ENCODE measurements at places on chromosomes 13 and 19.

- DNase-seq, result no peak
Observed at GRCh38 chr13:86445672-86446071, 646.5 kb upstream of the SLITRK6 start.

DNA sequence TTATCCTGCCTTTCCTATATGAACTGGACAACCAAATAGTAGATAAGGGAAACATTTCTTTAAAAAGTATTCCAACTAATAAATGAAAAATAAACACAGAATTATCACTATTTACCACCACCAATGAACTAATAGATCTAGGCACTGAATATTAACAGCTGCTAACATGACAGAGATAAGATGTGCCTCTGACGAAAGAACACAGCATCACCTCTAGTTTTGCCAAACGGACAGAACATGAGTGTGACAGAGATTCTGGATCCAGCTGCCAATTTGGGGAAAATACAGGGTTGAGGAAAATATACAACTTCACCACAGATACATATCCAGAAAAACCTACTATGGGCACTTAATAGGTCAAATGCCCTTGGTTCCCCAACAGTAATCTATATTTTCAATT, 18.0 kb downstream of the VPS36 start:
- DNase-seq, result no peak

DNA sequence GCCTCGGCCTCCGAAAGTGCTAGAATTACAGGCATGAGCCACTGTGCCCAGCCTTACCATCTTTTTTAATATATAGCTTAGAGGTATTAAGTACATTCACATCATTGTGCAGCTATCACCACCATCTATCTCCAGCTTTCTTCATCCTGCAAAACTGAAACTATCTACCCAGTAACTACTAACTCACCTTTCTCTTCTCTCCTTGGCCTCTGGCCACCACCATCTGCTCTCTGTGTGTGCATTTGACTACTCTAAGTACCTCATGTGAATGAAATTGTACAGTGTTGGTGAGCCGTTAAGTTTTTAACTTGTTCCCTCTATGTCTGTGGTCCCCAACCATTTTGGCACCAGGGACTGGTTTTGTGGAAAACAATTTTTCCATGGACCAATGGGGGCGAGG, 56.1 kb downstream of the CDK8 start:
- DNase-seq, result no peak

DNA sequence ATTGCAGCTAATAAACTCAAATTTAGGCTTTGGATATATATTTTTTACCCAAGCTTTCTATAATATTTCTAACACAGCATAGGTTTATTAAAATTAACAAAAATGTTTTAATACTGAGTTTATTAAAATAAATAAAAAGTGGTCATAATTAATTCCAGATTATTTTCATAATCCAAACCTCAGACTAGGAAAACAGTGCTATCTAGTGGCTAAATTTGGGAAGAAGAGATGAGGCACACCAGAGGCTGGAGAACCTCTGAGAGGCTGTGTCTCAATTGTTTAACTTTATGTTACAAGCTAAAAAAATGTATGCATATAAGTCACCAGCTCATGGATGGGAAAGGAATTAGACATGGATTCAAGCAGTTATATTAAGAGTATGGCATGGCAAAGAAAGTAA, 392.5 kb downstream of the DIAPH3 start:
- no peak for DNase-seq

DNA sequence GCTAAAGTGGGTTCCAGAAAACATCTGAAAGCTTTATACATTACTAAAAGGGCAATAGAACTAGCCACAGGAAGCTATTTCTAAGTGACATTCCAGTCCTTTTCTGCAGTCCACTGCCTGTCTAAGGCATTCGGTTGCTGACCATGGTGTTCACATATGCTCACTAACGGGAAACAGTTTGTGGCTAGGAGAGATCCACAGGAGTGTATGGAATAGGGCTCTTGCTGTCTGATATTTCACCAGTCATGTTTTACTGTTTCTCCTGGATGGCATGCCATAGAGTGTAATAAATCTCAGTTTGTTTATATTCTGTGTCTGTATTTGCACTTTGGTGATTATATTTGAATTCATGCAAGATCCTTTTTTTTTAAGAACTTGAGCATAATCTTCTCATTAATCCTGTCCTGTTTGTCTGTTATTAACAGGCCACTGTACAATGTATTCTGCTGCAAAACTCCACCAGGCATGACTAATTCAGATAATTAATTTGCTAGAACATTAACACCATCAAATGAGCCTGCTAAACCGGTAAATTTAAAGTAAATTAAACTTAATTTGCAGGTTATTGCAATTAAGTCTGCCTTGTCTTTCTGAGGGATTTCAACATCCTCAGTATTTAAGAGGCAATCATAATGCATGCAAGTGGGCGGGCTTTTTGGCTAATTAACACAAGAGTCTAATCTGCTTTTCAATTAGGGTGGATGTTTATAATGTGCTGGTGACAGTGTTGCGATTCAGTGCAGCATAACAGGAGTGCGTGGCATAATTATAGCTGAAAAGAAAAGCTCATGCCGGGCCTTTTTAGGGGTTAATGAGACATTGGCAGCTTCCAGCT, 201.3 kb downstream of the POU4F1 start:
- DNase-seq, result no peak

DNA sequence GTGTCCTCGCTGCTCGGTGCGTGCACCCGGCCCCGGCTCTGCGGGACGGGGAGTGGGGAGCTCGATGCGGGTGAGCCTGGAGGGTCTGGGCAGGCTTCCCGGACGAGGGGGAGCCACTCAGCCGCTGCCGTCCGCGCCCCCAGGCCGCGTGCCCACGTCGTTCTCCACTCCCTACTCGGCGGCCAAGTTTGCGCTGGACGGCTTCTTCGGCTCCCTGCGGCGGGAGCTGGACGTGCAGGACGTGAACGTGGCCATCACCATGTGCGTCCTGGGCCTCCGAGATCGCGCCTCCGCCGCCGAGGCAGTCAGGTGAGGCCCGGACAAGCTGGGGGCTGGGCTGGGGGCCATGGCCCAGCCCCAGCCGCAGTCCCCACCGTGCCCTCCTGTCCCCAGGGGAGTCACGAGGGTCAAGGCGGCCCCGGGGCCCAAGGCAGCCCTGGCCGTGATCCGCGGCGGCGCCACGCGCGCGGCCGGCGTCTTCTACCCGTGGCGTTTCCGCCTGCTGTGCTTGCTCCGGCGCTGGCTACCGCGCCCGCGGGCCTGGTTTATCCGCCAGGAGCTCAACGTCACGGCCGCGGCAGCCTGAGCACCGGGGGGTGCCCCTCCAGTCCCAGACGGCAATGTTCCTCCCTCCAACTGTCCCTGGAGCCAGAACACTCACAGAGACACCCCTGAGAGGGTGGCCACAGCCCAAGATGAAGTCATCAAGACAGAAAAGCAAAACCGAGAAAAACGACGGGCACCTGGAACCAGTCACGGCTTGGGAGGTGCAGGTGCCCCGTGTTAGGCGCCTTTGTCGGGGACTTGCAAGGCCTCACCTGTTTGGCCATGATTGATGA, 2.5 kb upstream of the RPL36 start:
- DNase-seq, result no peak

DNA sequence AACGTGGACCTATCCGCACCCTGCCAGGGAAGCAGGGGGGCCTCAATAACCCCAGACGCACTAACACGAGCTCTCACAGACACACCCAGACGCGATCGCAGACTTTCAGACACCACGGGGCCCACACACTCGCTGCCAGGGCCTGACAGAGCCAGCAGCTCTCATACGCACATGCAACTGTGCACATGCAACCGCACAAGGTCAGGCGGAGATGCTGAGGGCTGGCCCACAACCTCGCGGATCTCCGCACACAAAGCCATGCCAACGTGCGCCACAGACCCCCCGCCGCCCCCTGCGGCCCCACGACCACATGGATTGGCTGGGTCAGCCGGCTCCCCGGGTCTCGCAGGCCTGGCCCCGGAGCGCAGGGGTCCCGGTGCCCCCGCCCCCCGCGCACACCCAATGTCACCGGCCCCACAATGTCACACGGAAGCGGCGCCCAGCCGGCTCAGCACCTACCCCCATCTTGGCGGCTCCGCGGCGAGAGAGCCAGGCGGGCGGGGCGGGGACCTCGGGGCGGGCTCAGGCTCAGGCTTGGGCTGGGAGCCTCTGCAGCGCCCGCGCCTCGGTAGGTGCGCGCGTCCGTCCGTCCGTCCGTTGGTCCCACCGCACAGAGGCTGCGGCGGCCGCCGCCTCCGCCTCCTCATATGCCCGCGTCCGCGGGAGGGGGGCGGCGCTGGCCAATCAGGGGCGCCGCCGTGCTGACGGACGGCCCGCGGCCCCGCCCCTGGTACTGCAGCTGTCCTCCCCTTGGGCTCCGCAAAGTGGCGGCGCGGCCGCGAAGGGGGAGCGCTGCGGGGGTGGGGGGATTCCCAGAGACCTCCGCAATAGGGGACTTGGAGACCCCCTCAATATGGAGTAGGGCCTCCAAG, at the start of gene ATP1A3:
Gene ATP1A3, minus strand, starts transcription at position 619 of the 872 bp plus-strand sequence. Its CDS starts 154 bp downstream, at position 465.
- DNase-seq, result no peak

DNA sequence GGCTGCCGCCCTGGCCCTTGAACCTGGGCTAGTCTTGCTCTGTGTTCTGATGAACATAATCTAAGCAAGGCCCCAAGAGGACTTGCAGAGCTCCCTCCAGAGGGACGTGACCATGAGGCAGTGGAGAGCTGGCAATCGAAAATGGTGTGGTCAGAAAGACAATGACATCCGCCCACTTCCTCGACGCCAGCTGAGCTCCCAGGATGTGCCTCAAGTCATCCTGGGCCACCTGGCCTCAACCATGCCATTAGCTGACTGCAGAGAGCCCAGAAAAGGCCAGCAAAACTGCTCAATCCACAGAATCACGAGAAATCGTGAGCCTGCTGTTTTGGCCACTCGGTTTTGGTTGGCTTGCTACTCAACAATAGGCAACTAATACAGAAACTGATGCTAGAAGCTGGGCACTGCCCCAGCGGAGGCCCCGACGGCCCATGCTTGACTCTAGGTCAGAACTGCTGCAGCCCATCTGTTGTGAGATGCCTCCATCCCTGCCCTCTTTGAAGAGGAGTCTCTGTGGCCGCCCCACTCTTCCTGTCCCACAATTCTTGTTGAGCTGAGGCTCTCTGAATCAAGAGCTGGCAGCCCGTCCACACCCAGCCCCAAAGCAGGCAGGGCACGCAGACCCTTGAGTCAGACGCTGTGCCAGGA, 53.3 kb downstream of the STK24 start:
- no peak for DNase-seq

DNA sequence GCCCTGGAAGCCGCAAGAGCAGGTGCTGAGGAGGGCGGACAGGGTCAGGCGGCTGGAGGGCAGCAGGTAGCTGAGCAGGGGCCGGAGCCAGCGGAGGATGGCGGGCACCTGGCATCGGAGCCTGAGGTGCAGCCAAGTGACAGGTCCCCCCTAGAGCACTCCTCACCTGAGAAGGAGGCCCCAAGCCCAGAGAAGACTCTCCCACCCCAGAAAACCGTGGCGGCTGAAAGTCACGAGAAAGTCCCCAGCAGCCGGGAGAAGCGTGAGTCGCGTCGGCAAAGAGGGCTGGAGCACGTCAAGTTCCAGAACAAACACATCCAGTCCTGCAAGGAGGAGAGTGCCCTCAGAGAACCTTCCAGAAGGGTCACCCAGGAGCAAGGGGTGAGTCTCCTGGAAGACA, 20.5 kb upstream of the USE1 start:
- DNase-seq, result no peak

GRCh38 chr19:28074773-28075172, 1138.2 kb downstream of the UQCRFS1 start:
- DNase-seq, result no peak

- no peak for DNase-seq
Observed at GRCh38 chr19:13987101-13987890, 18.8 kb downstream of the RFX1 start.

Measured in lower leg skin (tissue), 4 donors.